ENCODE measurements at places on chromosomes 3 and 15. TPM values are rescaled to one million over a fixed set of nuclear protein-coding genes. Genes with fewer than 3 reads are reported as not detected.

EFHB gene
- total RNA-seq: 1.0 TPM

ARRDC4 gene
- 16.2 TPM for total RNA-seq

PLXNB1 gene
- 203 TPM for total RNA-seq

NMNAT3 gene
- 13.6 TPM for total RNA-seq

FMN1 gene
- total RNA-seq: 1.6 TPM

LINGO1 gene
- total RNA-seq: 16.5 TPM

ILDR1 gene
- 4.1 TPM for total RNA-seq

PFN2 gene
- 187 TPM for total RNA-seq

AAGAB gene
- total RNA-seq: 31.0 TPM

AP4E1 gene
- 10.0 TPM for total RNA-seq

TP53BP1 gene
- 103 TPM for total RNA-seq

SPSB4 gene
- 12.9 TPM for total RNA-seq

PP2D1 gene
- not detected for total RNA-seq

TEX55 gene
- not detected for total RNA-seq

DNAH1 gene
- total RNA-seq: 8.2 TPM

TAGLN3 gene
- total RNA-seq: 1.8 TPM

NR2E3 gene
- total RNA-seq: 1.2 TPM

PRKCI gene
- total RNA-seq: 64.0 TPM
